ENCODE measurements at places on chromosomes 12 and 14.

DNA sequence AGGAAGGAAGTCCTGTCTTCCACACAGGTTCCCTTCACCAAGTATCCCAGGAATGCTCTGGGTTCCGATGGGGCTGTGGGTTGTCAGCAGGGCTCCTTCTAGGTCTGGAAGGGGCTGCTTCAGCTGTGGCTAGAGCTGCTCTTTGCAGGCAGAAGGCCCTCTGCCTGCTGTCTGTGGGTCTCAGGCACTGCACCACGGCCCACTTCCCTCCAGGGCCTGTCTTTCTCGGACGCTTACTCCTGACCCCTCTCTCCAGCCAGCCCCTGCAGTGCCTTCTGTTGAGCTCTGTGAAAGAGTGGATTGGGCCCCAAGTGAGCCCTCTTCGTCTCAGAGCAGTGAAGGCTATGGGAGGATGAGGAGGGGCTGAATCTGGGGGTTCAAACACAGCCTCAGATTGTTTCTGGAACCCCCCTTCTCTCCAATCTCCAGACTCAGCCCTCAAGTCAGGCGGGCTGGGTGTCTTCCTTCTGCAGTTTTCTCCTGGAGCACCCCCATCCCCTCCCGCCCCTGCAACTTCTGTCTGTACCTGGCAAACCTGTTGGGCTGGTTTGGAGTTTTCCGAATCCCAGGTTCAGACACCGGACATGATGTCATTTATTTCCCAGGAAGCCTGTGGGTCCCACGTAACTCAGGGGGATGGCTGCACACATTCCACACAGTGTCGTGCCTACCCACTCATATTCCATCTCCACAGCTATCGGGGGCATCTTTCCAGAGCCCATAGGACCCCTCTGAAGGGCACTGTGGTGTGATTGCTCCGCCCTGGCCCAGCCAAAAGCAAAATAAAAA, 24.9 kb upstream of the SPPL3 start:
- no peak for DNase-seq

DNA sequence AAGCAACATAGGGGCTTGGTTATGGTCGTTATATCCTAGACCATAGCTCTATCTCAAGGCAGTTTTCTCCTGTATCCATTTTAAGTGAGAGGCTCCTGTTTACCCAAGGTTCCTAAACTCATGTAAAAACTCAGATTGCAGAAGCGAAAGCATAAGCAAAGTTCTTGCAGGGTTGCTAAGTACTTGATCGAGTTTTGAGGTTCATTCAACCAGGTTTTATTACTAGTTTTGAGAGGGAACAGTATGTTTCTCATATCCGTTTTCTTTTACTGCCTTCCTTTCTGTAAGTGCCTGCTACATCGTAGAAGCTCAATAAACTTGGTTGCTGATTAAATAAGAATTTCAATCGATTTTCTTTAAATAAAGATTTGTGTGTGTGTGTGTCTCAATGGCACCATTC, 5.1 kb downstream of the AKAP3 start:
- no peak for DNase-seq

GRCh38 chr12:106975993-106976658, 10.8 kb downstream of the MTERF2 start:
- DNase-seq: no peak

DNA sequence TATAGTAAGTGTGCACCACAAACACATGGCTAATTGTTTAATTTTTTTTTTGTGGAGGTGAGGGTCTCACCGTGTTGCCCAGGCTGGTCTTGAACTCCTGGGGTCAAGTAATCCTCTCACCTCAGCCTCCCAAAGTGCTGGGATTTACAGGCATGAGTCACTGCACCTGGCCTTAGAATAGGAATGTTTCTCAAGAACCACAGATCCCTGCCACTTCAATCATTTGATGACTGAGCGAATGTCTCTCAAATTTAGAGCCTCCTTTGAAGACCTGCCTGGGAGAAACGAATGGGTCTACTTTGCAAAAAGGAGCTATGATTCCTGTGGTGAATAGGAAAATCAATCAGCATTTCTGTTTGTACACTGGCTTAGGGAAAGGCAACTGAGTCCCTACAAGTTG, 33.5 kb upstream of the CHST11 start:
- no peak for DNase-seq

DNA sequence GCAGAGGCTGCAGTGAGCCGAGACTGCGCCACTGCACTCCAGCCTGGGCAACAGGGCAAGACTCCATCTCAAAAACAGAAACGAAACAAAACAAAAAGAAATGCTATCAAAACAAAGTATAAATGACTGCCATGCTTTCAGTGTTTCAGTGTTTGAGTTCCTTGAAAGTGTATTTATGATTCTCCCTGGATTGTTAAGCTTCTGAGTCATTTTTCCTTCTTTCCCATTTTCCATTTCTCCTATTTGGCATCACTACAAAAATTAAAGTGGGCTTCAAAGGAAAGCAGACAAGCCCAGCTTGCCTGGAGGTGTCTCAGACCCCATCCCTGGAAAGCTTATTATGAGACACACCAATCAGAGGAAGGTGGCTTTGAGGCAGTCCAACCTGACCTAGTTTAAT, 35.1 kb downstream of the NIN start:
- no peak for DNase-seq

GRCh38 chr12:121263206-121263935, 33.1 kb downstream of the CAMKK2 start:
- DNase-seq: no peak

DNA sequence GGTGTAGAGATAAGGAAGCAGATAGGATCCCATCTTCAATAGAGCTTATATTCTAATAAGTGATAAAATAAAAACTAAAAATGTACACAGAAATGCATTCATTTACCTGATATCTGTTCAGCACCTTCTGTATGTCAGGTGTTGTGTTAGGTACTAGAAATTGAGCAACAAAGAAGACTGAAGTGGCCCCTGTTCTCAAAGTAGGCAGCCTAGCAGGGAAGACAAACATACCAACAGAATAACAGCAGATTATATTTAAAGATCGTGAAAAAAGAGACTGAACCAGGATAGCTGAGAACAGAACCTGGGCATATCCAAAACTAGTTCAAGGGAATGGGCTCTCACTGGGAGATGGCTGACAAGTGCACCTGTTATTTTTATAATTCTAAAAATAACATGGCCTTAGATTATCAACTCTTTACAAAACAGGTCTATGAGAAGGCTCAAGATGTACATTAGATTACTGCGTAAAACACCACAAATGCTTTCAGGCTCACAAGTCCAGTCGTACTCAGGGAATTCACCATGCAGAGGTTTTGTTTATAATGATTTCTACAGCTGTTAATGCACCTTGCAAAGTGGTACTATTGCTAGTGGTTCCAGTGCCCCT, 16.4 kb downstream of the ANO6 start:
- DNase-seq: no peak

GRCh38 chr12:115998794-115999478, 278.6 kb downstream of the MED13L start:
- DNase-seq: no peak
